ENCODE measurements at places on chromosomes 13 and 19. TPM values are rescaled to one million over a fixed set of nuclear protein-coding genes. Genes with fewer than 3 reads are reported as not detected.

GRCh38 chr13:47230155-47230554, 333.3 kb upstream of the HTR2A start:
- DNase-seq, result no peak

DNA sequence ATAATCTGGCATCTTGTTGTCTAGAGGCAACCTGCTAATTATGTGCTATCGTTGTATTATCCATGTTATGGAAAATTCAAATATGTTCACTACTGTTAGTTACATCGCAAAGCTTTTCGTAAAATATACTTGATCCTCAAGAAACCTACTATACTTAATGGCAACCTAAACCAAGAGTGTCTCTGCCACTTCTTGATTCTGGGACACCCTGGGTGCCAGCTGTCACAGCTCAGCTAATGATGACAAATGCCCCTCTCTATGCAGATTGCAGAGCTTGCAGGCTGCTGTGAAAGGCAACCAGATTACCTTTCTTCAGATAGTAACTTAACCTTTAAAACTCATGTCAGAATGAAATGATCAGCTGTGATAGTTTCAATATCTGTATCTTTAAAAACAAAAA, 8.9 kb upstream of the MAB21L1 start:
- DNase-seq, result no peak

DNA sequence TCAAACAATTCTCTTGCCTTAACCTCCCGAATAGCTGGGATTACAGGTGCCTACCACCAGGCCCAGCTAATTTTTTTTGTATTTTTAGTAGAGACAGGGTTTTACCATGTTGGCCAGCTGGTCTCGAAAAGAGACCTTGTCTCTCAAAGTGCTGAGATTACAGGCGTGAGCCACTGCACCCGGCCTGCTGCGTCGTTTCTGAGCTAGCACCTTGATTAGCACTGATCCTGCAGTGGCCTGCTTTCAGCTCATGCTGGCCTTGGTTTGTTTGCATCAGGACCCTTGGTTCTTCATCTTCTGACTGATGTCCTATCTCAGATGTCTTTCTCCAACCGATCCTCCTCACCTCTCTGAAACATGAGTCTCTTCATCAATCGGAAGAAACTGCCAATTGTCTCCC, 4.9 kb upstream of the TFDP1 start:
- DNase-seq, result no peak

ZNF888 gene
- polyA plus RNA-seq, result 11.9 TPM

ZNF285 gene
- 10.7 TPM for polyA plus RNA-seq

DNA sequence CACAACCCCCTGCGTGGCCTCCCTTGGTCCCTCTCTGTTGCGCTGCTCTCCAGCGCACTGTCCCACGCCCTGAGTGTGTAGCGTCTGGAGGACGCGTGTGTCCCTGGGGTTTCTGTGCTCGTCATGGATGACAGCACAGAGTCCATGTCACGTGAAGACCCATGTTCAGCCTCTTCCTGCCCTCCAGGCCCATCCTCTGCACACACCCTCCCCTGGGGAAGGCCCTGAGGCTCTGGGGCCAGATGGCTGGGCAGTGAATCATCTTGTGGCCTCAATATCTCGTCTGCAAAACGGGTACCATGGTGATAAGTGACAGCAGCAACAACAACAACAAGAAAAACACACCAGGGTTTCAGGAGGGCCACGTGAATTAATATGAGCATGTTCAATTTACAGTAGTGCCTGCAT, 71.5 kb upstream of the ARHGEF7 start:
- DNase-seq, result no peak

DNA sequence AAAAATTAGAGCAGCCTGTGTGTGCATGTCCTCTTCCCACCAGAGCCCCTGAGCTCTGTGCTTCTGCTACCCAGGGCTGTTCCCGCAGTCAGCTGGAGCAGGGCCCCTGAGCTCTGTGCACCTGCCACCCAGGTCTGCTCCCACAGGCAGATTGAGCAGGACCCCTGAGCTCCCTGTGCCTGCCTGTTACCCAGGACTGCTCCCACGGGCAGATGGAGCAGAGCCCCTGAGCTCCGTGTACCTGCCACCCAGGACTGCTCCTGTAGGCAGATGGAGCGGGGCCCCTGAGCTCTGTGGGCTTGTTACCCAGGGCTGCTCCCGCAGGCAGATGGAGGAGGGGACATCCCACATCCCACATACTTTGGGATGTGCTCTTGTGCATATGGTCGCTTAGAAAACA, 186.8 kb upstream of the SOX1 start:
- DNase-seq, result no peak

DNA sequence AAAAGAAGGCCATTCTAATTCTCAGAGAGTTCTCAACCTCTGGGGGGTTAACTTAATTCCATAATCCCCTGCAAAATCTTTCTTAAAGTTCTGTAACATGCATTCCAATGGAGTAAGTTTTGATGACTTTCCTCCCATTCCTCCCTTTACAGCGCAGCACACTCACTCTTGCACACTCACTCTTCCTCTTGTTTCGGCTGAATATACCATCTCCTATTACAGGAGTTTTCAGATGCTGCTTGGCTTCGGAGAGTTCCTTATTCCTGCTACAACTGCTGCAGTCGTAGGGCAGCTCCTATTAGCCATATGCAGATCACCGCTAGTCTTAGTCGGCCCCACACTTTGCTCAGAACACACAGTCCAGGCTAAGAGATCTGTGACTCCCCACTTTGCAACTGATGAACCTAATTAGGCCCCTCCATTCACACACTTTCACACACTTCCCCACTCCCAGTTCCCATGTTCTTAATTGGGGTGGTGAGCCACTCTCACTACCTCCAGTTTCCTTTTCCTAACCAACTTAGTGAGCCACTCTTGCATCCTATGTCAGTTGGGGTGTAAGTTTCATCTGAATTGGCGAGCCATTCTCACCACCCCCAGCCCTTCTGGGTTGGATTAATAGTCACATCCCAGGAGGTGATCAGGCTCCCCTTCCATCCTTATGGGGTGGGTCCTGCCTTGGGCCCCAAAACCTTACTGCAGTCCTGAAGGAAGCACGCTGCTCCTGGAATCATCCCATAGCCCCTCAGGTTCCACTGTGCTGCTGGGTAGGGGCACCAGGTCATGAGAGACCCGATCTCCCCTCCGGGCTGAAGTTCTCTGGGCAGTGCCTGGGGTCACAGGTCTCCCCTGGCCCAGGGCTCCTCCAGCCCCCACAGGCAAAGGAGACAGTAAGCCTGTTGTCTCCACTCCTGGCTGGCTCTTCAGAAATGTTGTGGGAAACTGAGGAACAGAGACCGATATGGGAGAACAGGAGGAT, 53.9 kb downstream of the OR10H4 start:
- DNase-seq, result no peak

DNA sequence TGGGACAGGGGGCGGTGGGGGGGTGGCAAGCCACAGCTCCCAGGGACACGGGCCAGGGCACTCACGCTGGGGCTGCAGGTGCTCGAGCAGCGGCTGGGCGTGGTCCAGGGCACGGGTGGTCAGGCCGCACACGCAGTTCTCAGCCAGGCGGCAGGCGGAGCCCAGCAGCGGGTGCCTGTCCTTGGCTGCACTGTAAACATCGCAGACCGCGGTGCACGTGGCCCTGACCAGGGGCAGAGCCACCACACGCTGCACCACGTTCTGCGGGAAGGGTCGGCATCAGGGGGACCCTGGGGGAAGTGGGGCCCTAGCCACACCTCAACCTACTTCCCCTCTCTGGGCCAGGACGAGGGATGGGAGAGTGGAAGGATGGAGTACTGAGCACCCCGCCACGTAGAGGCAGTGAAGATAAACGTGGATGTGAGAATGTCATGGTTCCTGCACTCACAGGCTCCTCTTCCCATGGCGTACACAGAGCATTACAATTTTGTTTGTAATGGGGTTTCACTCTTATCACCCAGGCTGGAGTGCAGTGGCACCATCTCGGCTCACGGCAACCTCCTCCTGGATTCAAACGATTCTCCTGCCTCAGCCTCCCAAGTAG, 3.4 kb downstream of the PLIN5 start:
- DNase-seq, result no peak

DNA sequence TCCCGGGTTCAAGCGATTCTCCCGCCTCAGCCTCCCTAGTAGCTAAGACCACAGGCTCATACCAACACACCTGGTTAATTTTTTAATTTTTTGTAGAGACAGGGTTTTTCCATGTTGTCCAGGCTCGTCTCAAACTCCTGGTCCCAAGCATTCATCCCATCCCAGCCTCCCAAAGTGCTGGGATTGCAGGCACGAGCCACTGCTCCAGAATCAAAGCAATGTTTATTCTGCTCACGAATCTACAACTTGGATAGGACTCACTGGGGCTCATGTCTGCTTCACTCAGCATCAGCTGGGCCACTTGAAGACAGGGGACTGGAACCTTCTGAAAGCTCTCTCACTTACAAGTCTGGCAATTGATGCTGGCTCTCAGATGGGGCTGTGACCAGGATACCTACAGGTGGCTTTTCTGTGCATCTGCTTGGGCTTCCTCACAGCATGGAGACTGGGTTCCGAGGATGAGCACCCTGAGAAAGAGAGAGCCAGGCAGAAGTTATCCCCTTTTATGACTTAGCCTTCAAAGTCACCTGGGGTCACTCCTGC, 8.2 kb upstream of the ZNF792 start:
- no peak for DNase-seq

CYTH2 gene
- 80.7 TPM for polyA plus RNA-seq

DNA sequence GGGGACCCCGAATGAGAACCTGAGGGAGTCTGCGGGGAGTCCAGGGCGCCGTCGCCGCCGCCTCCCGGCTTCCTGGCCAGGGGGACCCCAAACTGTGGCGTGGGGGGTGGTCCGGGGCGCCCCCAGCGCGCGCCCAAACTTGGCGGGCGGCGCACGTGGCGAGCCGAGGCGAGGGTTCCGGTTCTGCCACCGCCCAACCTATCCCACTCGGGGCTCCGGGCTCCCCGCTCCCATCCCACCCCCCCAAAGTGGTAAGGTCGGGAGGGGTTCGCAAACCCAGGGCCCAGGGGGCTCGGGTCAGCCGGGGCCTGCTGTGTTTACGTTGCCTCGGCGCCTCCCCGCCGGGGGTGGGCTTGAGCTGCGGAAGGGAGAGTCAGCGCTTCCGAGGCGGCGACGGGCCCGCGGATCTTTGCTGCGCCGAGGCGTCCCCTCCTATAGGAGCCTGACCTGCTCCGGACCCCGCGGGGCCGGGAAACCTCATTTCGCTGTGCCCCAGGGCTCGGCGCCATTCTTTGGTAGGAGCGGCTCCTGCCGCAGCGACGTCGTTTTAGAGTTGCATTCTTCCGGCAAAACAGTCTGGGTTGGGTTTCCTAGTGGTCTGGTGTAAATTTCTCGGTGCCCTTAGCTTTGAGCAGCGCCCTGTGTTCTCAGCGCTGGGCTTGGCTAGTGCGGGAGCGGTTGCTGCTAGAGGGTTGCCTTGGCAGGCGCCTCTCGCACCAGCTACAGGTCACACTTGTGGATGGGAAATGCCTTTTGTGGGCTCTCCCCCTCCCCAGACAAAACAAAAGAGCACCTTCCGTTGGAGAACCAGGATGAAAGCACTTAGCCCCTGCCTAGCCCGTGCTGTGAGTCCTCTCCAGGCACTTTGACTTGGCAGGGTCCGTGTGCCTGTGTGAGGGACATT, 1.2 kb downstream of the DAZAP1 start:
- DNase-seq, result no peak

- no peak for DNase-seq
Observed at GRCh38 chr13:60012488-60012887, 151.2 kb downstream of the DIAPH3 start.

DNA sequence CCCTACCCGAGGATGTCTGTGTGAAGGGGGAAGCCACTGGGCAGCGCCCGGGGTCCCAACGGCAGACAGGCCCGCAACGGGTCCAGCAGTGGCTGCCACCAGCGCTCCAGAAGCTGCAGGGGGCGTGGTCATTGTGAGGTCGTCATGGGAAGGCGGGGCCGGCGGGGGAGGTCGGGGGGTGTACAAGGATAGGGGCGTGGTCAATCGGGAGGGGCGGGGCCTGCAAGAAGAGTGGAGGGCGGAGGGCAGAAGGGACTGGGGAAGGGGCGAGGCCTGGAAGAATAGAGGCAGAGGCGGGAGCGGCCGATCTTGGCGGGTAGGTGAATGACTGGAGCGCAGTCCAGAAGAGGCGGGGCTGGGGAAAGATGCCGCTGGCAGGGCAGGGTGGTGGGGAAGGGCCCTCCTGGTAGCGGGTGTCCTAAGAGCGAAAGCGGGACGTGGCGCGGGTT, 4.4 kb downstream of the FUZ start:
- no peak for DNase-seq

GRCh38 chr13:101016475-101016874, 341.9 kb upstream of the TMTC4 start:
- no peak for DNase-seq

GRCh38 chr19:15445807-15446376, 3.9 kb downstream of the WIZ start:
- no peak for DNase-seq

DNA sequence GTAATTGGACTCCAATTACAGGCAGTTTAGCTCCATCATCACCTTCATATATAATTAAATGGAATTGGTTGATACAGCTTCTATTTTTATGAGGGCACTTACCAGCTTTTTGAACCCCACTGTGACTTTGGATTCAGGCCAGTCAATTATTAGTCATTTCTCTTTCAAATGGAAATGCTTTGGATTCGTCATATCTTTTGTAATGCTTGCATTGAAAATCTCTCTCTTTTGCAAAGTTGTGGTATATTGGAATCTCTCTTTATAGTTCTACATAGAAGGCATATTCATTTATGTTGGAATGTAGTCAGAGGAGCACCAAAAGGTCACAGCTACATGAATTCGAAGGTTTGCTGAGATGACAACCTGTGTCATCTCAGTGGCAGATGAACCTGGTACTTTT, 1074.3 kb upstream of the SLC10A2 start:
- no peak for DNase-seq

- DNase-seq, result no peak
Observed at GRCh38 chr19:15247107-15248014, 15.1 kb upstream of the EPHX3 start.

DNA sequence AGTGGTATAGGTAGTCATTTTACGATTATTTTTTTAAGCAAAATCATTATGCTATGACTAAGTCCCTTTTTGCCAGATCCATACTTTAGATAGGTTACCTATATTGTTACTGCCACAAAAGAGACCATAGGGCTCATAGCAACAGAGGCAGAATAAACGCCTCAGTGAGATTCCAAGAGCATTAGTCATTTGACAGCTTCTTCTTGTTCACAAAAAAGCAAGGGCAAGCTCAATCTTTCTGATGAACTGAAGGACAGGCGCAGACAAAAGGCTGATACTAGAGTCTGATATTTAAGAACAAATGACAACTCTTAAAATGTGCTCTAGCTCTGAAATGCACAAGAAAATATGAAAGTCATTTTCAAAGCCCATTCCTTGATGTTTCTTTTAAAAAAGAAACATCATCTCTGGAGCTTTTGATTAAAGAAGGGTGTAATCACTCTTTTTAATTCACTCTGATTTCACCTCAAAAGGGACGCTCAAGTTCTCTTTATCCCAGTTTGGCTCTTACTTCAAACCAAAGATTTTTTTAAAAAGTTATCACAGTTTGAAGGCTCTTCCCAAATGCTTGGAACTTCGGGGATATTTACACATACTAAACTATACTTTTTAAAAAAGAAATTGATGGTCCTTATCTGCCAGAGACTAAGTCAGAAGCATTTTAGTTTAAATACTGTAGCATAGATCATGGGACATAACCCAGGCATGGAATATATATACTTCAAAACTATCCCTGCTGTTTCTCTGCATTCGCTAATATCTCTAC, 187.2 kb downstream of the EFNB2 start:
- DNase-seq, result no peak

NLRP7 gene
- not detected for polyA plus RNA-seq

SYNGR4 gene
- polyA plus RNA-seq, result 0.67 TPM

GRCh38 chr13:51639171-51639570, 54.9 kb downstream of the WDFY2 start:
- DNase-seq, result no peak

- no peak for DNase-seq
Observed at GRCh38 chr19:46369817-46370216, 22.9 kb downstream of the PPP5C start.
